ENCODE measurements at places on chromosomes 4 and X.

GRCh38 chr4:6920171-6920570 lies 10.5 kb downstream of the TBC1D14 start:
- no peak for DNase-seq

GRCh38 chr4:138320831-138321230 lies 78.7 kb upstream of the SLC7A11 start:
- DNase-seq, result no peak

GRCh38 chrX:17738737-17739535 lies 1.6 kb downstream of the SCML1 start:
- DNase-seq, result no peak

DNA sequence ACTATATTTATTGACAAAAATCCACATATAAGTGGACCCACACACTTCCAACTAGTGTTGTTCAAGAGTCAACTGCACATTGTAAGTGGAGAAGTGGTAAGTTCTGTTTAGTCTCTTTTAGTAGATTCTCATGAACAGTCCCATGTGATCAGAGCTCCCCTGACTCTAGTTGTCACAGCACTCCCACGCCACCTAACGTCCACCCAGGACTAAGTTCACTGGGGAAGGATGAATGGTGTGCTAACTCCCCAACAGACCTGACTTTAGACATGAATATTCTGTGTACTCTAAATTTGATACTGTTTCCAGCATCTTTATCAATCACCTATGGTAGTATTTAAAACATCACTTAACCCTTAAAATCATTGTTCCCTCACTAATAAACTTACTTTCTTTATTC lies 59.8 kb downstream of the PACRGL start:
- DNase-seq, result no peak

DNA sequence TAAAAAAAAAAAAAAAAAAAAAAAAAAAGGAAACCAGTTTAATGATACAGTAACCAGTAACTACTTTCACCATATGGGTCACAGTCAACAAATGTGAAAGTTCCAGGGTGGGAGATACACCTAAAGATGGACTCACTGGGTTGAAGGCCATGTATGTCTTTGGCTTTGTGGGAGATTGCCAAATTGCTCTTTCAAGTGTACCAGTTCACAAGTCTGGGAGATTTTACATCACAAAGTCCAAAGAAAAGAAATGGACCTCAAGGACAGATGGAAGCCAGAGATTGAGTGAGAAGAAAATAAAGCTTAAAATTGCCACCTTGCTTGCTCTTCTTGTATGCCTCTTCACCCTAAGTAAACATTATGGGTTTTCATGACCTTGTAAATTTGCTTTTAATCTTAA lies 65.3 kb downstream of the NHS start:
- DNase-seq, result no peak

GRCh38 chrX:10110984-10111363 lies 45.8 kb upstream of the CLCN4 start:
- DNase-seq, result no peak

- DNase-seq, result no peak
Measured at GRCh38 chr4:140342620-140343019, 30.8 kb upstream of the SCOC start.

DNA sequence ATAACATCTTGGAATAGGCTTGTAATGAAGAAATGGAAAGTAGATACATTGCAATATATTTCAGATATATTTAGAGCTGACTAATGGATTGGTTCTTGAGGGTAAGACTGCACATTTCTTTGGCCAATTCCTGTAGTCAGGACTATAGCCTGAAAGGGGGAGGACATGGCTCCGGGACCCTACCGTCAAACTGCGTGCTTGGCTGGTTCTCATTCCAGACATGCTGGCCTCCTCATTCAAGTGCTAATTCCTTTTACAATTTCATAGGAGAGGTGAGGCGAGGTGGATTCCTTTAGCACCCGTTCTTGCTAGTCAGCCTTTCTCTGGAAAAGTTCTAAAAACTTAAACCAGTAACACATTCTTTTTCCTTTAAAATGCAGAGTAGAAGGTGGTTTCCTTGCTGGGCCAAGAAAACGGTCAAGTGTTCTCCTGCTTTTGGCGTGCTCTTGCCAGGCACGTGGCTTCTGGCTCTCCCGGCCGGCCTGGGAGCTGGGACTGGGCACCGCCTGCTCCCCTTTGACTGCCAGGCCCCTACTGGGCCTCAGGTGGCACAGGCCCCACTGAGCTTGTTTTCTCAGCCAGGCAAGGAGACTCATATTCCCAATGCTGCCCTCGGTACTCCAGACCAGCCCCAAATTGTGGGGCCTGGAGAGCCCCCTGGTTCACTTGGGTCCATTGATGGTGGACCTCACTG lies 167.2 kb downstream of the STK32B start:
- no peak for DNase-seq

DNA sequence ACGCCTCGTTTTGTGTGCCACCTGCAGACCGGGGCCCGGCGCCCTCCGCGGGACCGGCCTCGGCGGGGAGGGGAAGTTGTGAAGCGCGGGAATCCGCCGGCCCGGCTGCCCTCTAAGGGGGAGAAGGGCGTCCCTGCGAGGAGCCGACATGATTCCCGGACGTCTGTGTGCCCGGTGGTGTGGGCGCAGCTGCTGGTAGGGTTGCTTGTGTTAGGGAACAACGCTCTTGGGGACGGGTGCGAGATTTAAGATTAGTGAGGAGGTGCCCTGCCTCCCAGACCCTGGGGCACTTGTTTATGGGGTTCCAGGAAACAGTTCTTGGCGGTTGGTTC lies 627 bp downstream of the CDKN2AIP start:
- peak; percentile 45 for DNase-seq

DNA sequence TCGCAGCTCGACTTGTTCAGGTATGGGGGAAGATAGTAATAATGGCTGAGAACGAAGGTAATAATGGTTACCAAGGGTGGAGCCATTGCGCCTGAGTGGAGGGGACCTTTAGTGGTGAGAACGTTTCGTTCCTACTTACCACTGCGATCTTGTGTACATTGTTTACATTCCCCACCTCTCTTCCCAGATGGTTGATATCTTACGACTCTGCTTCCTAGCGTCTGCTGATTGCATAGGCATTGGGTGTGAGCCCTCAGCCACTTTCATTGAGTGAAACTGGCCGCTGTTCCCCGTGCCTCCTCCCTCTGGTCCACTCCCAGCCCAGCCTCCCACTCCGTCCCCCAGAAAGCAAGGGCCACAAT lies 850 bp downstream of the IGBP1 start:
- peak; percentile 2 for DNase-seq

DNA sequence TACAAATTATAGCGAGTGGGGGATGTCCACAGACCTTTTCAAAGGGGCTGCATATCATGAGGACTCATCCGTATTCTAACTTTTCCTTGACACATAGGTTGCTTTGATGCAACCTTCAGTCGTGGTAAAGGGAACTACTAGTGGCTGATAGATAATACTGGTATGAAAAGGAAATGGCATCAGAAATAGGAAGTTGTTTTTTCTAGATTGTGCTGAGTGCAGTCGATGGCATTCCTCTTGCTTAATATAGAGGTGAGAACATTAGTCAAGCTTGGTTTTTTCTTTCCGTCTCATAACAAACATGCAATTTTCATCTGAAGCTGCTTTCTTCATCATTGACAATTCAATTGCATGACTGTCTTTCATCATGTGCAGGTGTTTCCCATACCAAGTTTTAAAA lies 16.6 kb downstream of the ENPEP start:
- DNase-seq, result no peak

- DNase-seq, result no peak
Measured at GRCh38 chr4:38531141-38531727, 132.8 kb upstream of the KLF3 start.

DNA sequence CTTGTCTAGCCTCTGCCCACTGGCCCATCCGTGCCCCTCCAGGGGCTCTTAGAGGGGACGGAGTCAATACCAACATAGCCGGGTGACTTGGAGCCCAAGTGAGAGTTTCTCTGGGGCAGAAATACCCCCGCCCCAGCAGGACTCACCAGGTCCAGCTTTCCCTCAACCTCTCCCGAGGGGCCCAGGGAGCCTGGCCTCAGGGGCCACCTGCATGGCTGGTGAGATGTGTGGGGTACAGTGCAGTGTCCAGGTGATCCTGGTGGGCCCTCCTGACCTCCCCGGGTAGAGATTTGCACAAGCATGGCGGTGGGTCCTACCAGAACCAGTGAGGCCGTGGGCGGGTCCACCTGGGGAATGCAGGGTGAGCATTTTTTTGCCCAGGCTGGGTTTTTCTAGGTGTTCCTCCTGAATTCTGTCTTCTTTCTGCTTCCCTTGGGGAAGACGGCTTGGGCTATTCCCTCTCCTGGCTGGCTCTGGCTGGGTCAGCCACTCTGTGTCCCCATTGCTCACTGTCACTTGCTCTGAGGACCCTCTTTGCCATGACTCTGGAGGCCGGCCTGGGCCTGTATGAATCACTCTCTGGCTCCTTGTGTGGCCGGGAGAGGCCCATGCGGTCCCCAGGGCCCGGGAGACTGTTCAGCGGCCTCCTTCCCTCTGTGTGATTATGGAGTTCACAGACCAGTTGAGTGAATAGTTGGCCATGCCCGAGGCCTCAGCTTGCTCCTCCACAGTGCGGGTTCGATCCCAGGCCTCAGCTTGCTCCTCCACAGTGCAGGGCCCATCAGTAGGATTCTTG lies 71.0 kb upstream of the NKX1-1 start:
- no peak for DNase-seq

- no peak for DNase-seq
Measured at GRCh38 chr4:4666693-4667621, 125.1 kb upstream of the STX18 start.

- no peak for DNase-seq
Measured at GRCh38 chr4:1976416-1977352, 32.1 kb downstream of the NELFA start.

GRCh38 chr4:38967260-38968095 lies 64.7 kb downstream of the TMEM156 start:
- peak; percentile 41 for DNase-seq

DNA sequence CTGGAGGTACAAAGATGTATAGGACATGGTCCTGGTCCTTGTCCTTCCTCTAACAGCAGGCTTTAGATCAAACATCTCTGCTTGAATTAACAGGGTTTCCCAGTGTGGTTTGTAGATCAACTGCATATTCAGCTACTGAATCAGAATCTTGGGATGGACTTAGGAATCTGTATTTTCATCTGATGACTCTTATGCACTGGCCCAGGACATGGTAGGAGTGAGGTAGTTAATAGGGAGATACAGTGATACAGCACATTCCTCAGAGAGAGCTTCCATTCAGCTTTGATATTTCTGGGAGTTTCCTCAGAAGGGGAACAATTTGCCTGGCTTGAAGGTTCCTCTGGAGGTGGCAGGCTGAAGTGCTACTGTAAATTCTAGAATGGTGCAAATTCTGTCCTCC lies 203.1 kb downstream of the LARP7 start:
- DNase-seq, result no peak

- no peak for DNase-seq
Measured at GRCh38 chr4:122819708-122820449, 6.8 kb upstream of the FGF2 start.

GRCh38 chr4:145453163-145453520 lies 28.5 kb upstream of the SMAD1 start:
- no peak for DNase-seq

- DNase-seq, result no peak
Measured at GRCh38 chr4:87511500-87511899, 17.7 kb downstream of the SPARCL1 start.

DNA sequence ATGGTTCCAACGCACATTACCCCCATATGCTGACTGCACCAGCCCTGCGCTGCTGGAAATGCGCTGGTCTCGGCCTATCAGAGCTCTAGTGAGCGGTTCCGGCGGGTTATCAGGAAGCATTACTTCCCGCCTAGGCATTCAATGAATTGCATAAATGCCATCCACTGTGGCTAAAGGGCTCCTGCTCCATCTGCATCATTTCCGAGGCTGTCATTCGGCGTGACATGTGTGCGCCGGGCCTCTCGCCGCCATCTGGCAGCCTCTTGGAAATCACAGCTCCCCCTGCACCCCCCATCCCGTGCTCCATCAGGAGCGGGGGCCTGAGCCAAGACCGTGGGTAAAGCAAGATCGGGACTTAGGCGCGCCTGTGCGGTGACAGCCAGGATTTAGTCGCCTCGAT lies 64.4 kb downstream of the SEPSECS start:
- DNase-seq, result no peak

DNA sequence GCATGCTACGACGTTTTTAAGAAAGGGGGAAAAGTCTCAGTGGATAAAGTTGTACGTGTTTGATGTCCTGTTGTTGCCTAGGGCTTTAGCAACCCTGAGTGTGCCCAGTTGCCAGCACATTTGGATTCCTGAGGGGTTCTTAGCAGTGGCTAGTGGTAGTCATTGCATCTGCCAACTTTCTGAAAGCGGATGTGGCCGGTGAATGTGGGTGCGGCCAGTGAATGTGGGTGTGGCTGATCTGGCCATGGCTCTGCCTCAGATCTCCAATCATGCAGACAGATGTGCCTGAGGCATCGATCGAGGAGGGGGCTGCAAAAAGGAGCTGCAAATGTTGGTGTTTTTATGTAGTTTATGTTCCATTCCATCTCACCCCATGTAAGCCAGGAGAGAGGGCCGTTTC lies 41.5 kb upstream of the FAT1 start:
- DNase-seq, result peak; percentile 85

DNA sequence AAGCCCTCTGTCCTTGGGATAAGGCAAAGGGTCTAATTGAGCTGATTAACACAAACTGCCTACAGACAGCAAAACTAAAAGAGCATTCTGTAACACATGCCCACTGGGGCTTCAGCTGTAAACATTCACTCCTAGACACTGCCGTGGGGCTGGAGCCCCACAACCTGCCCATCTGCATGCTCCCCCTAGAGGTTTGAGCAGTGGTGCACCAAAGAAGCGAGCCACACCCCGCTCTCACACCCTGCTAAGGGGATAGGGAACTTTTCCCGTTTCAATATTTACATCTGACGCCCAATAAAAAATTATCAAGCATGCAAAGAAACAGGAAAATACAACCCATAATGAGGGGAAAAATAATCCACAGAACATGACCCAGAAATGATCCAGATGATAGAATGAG lies 46.9 kb upstream of the HSD17B10 start:
- no peak for DNase-seq

DNA sequence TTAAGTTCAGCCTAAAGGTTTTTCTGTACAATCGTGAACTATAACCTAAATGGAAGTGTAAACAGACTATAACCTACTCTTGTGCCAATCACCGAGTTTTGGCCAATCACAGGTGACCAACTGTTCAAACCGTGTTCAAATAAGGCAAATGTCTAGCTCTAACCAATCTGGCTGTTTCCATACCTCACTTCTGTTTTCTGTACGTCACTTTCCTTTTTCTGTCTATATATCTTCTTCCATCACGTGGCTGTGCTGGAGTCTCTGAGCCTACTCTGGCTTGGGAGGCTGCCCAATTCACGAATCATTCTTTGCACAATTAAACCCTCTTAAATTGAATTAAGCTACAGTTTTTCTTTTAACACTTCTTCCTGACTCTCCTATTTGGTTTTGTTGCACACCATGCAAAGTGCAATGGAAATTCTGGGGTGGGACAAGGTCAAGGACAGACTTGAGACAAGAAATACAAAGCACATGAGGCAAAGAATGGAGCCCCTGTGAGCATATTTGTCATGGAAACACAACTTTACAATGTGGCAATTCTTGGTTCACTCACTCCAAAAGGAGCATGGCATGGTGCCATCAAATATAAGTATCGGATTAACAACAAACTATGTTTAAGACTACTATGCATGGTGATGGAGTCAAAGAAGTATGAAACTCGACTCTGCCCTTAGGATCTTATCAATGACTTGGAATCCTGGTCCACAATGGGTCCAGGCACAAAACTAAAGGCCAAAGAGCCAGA lies 115.7 kb upstream of the FAM9B start:
- no peak for DNase-seq

- no peak for DNase-seq
Measured at GRCh38 chrX:154809939-154810665, 4.8 kb upstream of the MPP1 start.
